ENCODE measurements at places on chromosomes 6 and 20.

- DNase-seq: no peak
These were observed 3.4 kb upstream of the DACT2 start for GRCh38 chr6:168322966-168323365.

DNA sequence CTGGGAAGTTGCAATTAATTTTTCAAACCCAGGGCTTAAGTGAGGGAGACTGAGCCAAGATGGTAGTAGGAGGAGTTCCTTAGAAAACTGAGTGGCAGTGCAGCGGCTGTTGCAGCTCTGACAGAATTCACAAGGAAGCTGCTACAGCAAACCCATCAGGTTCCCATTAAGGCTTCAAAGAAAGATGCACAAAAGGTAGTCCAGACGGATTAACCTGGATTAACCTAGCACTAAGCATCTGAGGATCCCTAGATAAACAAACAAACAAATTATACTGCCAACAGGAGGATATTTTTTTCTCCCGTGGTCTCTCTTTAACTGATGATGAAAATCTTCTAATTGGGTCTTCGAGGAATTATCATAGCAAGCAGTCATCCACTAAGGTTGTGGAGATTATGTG lies 5.2 kb downstream of the TENT5A start:
- no peak for DNase-seq

DNA sequence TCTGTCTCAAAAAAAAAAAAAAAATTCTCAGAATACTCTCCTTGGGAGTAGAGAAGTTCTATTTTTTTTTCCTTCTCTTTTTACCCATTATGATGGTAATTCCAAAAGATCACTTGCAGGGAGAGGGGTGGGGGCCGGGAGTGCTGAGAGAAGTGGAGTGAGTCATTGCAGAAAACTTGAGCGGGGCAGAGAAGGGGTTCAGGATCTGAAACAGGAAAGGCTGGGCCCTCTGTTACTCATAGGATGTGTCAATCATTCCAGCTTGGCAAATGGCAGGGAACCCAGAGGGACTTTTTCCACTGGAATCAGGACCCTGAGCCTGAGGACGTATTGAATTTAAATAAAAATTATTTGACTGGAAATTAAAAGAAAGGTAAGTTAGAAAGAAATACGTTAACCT lies 111.4 kb upstream of the ARMC2 start:
- peak; percentile 68 for DNase-seq

- DNase-seq: no peak
These were observed 11.2 kb downstream of the CNBD2 start for GRCh38 chr20:35979544-35979943.

DNA sequence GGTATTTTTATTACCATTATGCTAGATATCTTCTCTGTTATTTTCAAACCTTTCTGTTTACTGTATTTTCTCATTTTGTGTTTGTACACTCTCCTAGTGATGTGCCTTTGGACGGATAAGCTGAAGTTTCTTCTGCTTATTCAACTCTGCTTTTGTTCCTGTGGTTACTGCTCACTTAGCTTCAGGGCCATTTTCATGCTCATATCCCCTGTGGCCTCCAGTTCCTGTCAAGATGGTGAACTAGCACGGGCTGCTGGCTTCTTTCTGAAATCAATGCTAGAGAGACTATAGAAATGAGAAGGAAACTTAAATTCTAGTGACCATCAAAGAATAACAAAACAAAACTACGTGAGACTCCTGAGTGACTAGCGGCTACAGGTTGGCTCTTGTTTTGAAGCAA lies 6.8 kb upstream of the CST8 start:
- no peak for DNase-seq

- no peak for DNase-seq
These were observed 184.2 kb downstream of the ANKRD60 start for GRCh38 chr20:58044286-58044685.

DNA sequence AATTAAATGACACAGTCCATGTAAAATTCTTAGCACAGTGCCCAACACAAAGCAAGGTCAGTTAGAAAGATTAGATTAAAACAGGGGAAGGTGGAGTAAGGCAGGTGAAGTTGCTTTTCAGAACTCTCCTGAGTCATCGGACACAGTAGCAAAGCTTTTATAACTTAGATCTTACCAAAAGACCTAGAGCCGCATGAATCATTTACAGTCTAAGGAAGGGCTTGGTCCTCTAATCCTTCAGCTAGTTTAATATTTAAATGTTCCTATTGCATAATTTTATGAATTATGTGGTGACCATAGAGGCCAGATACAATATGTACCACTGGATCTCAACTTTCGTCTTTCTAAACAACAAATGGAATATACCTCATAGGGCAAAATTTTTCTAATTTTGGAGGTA lies 202.1 kb upstream of the SNX9 start:
- no peak for DNase-seq

GRCh38 chr6:111727802-111728201 lies 122.1 kb upstream of the TRAF3IP2 start:
- DNase-seq: no peak

DNA sequence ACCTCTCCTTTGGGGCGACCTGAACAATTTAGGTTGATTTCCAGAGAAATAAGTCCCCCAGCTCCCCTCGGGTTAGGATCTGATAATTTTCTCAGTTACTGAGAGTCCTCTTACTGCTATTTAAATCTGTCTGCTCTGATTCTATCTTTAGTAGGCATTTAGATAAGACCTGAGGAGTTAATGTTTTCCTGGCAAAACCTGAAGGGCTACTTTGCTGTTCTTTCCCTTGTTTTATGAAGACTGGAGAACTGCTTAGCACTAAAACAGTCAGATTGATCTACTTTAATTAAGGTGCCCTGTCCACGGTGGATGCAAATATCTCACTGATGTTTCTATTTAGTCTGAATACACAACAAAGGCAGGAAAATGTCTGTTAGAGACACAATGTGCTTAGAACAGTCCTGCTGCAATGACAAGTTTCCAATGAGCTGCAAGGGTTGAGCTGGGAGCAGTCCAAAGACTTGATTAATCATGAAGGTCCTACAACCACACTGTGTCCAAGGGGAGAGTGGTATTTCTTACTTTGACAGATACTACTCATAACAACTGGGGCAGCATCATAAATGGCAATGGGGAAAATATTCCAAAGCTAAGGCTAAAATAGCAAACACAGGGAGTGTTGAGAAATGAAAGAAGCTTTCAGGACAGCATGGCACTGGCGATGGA lies 15.7 kb downstream of the ADTRP start:
- no peak for DNase-seq

GRCh38 chr6:125558241-125558843 lies 191.1 kb upstream of the HEY2 start:
- no peak for DNase-seq

GRCh38 chr20:63309261-63310071 lies 16.5 kb downstream of the COL20A1 start:
- peak; percentile 22 for DNase-seq

GRCh38 chr6:163356743-163357142 lies 57.8 kb upstream of the QKI start:
- no peak for DNase-seq

- no peak for DNase-seq
These were observed 37.4 kb downstream of the TOMM6 start for GRCh38 chr6:41824571-41825569.
